ENCODE measurements at places on chromosomes 6 and 20.

DNA sequence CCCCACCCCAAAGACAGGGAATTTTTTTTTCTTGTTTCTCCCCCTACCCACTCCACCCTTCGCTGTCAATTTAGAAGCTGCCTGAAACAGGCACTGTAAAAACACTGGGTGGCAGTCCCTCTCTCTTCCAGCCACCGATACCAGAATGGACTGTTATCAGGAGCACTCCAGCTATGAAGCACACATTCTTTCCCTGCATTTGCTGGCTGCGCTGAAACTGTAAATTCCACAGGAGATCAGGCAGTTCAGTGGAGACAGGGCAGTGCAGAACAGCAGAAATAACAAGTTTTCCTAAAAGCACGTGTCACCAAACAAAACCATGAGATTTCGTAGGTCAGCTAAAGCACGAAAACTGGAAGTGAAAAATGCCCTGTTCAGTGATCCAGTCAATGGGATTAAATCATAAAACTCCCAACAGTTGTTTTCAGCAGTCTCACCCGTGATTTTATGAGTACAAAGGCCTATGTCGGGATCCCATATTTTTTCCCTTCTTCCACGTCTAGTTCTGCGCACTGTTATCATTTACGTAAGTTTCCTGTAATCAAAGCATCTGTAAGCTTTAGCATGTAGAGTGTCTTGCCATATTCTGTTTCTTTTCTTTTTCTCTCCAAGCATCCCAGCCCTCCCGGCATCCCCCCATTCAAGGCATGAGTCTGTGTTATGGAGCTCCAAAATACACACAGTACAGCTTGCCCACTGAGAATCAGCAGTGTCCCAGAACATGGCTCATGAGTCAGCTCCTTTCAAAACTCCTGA, 359.9 kb upstream of the EPHA7 start:
- no peak for DNase-seq

DNA sequence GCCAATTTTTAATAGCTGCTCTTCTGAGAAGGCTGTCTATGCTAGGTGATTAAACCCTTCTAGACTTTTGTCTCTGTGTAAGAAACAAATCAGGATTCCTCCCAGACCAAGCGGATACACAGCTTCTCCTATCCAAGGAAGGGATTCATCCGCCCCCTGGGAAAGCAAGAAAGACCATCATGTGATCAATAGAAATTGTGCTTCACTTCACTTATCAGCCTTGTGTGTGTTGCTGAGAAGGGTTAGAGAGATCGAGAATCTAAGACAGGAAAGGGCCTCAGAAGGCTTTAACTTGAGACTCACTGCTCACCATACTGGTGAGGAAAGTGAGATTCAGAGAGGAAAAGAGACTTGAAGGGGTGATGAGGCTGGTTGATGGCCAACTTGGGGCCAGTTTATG, 1.5 kb downstream of the ABCC10 start:
- no peak for DNase-seq

DNA sequence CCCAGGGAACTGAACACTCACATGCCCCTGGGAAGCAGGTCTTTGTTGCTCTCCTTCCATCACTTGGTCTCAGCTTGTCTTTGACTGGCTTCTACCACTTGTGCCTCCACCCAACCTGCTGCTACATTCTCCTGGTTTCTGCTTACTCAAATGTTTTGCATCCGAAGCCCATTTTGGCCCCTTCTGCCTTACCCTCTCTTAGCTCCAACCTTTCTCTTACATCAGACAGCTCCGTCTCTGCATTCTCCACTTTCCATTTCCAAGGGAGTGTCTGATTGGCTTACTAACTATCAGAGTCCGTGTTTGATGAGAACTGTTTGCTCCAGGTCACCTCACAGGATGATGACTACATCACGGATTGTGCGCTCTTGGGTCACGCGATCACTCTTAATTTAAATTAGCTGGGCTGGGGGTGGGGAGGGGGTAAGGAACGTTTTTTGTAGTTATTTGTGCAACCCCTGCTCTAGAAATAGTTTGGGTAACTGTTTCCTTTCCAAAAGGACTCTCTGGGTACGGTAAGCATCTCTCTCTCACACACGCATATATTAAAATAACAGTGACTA, 844 bp upstream of the ABRACL start:
- DNase-seq: no peak

DNA sequence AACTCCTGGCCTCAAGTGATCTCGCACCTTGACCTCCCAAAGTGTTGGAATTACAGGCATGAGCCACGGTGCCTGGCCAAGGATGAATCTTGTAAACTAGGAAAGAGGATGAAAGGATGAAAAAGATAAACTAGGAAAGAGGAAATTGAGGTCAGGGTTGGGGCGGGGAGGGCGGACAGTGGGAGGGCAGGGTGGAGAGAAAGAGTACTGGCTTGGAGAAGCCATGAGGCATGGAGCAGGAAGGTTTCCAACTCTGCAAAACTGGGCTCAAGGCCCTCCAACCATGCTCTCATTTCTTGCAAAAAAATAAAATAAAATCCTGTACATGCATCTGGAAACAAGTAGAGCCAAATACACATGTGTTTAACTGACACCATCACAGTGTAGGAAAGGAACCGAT, 256.6 kb upstream of the SGK1 start:
- no peak for DNase-seq

GRCh38 chr6:4480788-4481735, 295.1 kb upstream of the CDYL start:
- no peak for DNase-seq

- no peak for DNase-seq
These were observed 589 bp downstream of the RNF5 start for GRCh38 chr6:32178547-32179440.

GRCh38 chr20:37365760-37366638, 20.1 kb downstream of the SRC start:
- DNase-seq: no peak

DNA sequence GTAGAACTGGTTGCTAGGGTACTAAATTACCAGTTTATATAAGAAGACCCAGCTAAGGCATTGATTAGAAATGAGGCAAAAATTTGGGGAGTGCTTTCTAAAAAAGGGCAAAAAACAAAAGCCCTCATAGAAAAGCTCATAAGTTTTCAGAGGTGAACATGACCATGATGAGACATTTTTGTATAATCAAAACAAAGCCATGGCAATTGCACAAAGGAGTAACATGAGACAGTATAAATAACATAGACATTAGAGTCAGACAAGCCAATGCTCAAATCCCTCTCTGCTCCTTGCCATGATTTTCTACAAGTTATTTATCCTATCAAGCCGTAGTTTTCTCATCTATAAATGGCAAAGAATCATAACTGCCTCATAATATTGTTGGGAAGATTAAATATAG, 112.2 kb upstream of the ADTRP start:
- no peak for DNase-seq

DNA sequence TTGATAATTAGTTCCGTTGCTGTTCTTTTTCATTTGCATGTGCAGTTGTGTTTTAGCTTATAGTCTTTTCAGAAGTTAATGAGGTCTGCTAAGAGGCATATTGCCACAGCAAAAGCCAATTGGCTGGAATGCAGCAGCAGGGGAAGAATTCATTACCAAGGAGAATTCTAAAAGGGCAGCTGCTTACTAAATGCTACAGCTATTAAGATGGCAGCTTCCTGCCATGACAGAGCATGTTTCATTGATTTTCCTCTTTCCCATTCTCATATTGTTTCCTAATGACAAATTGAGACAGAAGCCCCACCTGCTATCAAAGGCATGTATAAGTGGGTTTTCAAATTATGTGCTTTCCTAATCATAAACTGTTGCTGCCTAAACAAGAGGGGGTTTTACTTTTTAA, 66.6 kb downstream of the CLVS2 start:
- DNase-seq: no peak

- DNase-seq: peak; percentile 77
These were observed 31.8 kb upstream of the NT5E start for GRCh38 chr6:85418059-85418458.

DNA sequence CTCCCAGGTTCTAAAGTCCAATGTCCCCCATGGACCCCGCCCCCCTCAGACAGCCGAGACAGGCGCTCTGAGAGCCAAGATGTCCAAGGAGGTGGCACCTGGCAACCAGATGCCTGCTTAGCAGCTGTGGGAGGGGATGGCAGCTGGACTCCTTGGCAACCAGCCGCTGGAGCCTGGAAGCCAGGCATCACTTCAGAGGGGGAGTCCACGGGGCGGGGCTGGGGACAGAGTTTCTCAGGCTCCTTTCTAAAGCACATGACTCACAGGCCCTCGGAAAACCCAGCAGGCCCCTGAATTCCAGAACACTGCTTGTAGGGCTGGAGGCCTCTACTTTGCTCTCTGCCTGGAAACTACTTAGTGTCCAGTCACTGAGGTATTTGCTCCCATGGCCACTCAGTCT, 51.5 kb downstream of the PREX1 start:
- DNase-seq: peak; percentile 94

DNA sequence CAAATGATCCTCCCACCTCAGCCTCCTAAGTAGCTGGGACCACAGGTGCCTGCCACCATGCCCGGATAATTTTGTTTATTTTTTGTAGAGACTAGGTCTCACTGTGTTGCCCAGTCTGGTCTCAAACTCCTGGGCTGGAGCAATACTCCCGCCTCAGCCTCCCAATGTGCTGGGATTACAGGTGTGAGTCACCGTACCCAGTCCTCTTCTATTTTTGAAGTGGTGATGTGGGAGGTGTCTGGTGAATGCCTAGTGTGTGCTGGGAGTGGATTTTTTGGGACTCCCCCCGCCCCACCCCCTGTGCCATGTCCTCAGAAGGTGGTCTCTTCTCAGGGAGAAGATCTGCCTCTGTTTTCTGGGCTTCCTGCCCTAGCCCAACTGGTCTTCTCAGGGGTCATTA, 47.9 kb upstream of the CLDN20 start:
- DNase-seq: no peak

- no peak for DNase-seq
These were observed 106.3 kb downstream of the TNFRSF21 start for GRCh38 chr6:47203266-47203937.

- no peak for DNase-seq
These were observed 64.4 kb downstream of the PREX1 start for GRCh38 chr20:48763216-48763914.

GRCh38 chr6:128925765-128926164, 42.8 kb downstream of the LAMA2 start:
- no peak for DNase-seq

DNA sequence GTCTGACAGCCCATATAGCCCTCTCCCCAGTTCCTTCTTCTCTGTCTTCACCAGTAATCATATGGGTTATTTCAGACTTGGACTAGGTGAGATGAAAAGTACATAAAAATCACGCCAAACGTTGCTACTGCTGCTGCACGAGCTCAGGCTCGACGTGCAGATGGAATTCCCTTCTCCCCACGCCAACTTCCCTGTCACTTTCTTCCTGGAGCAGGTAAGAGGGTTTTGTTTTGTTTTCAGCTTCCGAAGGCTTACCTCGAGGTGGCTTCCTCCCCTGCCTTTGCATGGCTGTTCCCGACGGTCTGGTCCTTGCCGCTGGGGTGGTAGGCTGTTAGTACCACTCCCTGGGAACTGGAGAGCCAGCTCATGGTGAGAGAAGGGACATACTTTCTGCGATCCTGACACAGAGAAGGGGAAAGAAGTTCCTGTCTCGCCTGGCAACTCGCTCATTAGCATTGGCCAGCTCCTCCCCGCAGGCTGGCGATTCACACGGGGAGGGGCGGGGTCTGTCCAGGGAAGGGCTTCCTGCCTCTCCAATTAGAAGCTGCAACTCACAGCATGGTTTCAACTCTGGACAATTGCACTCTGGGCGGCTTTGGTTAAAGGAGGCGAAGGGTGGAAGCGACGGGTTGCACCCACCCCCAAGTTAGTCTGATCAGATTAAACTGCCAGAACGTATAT, at the start of gene ARHGAP18:
ARHGAP18 (minus strand) TSS at position 409 of the 681 bp plus-strand sequence; CDS start at position 368, 41 bp downstream.
- DNase-seq: peak; percentile 89

DNA sequence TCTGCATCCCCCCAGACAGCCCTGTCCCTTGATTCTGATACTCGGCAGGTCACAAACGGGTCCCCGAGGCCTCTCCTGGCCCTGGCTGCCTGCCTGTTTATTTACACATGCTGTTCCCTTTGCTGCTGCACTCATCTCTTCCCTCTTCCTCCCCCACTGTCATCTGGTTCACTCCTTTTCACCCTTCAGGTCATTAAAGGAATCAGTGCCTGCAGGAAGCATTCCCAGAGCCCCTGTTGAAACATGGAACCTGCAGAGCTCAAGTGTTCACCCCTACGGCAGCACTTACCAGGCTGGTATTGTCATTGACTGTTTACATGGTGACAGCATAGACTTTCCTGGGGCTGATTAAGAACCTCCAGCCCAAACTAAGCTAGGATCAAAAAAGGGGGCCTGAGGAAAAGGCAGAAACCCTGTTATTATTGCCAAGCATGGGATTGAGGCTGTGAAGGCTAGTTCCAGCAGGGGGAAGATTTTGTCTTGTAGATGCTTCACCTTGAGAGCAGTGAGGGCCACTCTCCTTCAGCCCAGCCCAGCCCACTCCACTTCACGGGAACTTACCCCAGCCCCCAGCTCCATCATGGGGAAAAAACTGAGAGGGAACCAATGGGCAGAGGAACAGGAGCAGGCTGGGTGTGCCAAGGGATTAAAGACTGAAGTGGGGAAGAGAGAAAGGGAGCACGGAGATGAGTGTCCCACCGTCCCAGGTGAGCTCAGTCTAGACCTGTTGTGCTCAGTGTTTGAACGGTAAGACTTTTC, 73.2 kb downstream of the JPH2 start:
- no peak for DNase-seq

DNA sequence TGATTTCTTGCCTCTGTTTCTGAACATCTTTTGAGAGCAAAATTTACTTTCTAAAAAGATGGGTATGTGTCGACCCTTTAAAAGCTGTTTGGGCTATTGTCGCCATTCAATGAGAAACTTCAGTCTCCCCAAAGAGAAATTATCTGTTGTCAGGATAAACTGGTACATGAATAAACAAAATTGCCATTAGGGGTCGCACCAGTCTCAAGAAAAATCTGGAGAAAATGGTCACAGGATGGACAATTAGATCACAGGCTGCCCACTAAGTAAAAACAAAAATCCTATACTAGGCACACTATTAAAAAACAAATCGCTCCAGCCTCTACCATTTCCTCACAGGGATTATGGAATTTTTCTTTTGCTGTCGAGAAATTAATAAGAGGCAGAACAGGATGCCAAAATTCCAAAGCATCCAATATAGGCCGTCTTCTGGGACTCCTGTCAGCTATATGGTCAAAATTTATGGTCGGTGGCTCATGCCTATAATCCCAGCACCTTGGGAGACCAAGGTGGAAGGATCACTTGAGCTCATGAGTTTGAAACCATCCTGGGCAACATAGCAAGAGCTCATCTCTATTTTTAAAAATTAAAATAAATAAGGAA, 5.5 kb upstream of the HLA-E start:
- DNase-seq: peak; percentile 59

DNA sequence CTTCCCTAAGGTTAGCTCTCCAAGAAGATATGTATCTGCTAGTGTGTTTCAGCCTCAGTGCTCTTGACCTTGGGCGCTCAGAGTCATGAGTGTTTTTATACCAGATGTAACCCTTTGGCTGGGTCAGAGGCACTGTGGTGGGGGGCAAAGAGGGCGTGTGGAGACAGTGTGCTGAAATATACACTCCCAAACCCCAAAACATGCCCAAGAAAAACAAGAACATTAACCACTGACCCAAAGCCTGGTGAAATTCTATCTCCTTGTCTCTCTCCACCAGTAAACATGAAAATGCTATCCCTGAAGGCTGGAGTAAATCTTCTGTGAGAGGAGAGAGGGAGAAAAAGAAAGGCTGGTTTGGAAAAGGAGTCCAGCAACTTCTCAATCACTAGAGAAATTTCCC, 47.9 kb downstream of the ISM1 start:
- DNase-seq: no peak
